ENCODE measurements at places on chromosomes 7 and 10.

- no peak for DNase-seq
Measured at GRCh38 chr10:12332572-12333379, 16.6 kb upstream of the CAMK1D start.

GRCh38 chr7:159064816-159065510 lies 79.7 kb downstream of the VIPR2 start:
- no peak for DNase-seq

DNA sequence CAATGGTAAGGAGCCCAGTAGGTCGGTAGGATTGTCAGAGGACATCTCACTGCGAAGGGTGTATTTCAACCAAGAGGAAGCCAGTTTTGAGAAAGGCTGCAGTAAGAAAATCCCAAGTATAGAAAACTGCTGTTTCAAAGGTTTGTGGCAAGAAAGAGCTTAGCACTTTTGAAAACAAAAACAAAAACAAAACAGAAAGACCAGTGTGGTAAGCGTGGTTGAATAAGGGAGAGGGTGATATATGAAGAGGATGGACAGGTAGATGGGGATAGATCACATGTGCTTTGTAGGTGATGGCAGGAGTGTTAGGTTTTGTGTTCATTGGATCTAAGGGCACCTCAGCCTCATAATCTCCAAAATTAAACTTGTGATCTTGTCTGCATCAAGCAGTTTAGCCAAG lies 141.6 kb upstream of the WNT16 start:
- DNase-seq, result no peak

GRCh38 chr10:74799721-74800221 lies 26.6 kb upstream of the KAT6B start:
- no peak for DNase-seq

GRCh38 chr7:24200407-24200966 lies 83.5 kb upstream of the NPY start:
- no peak for DNase-seq
